ENCODE measurements at places on chromosomes 6 and 20.

- no peak for DNase-seq
Measured at GRCh38 chr6:39929733-39930461, 4.4 kb downstream of the MOCS1 start.

GRCh38 chr6:124142852-124143251 is 339.2 kb downstream of the NKAIN2 start:
- no peak for DNase-seq

DNA sequence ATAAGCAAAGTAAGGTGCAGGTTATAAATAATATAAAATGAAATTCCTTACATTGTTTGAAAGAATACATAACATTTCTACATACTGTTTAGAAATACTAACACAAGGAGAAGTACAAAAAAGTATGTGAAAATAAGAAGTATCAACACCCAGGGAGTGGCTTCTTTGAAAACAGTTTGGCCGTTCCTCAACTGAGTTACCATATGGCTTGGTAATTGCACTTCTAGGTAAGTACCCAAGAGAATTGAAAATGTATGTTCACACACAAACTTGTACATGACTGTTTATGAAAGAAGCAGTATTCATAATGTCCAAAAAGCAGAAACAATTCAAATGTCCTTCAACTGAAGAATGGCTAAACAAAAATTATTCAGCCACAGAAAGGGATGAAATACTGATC is 30.7 kb downstream of the PAK5 start:
- no peak for DNase-seq

GRCh38 chr6:53582963-53583362 is 38.1 kb upstream of the GCLC start:
- DNase-seq = no peak

DNA sequence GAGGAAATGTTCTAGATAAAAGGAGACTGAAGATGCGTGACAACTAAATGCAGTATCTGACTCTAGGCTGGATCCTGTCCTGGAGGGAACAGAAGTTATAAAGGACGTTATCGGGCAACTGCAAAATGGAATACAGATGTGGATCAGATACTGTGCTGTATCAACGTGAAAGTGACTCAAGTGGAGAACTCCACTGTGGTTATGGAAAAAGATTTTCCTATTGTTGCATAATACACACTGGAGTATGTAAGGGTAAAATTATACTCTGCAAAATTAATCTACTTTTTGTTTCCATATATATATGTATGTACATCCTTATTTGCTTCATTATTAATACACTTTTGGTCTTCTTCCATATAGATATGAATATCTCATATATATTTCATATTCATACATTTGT is 654.0 kb downstream of the QKI start:
- DNase-seq = no peak

- DNase-seq = no peak
Measured at GRCh38 chr6:156582509-156582992, 194.6 kb upstream of the ARID1B start.

- DNase-seq = peak; percentile 39
Measured at GRCh38 chr6:106181664-106182418, 95.7 kb downstream of the PRDM1 start.

DNA sequence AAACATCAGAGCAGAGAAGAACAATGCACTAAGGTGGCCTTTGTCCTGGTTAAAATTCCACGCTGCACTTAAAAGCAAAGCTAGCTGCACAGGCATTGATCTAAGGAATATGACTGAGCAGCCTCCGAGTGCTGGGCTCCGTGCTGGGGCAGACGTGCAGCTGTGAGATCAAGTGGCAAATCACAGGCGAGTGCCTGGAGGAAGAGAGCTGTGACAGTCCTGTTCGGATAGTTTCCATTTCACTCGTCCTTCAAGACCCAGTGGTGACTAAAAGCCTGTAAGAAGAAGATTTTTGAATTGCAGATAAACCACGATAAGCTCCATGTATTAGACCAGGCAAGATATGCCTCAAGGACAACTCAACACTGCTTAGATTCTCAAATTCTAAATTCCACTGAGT is 247.9 kb downstream of the ANKRD60 start:
- DNase-seq = no peak

DNA sequence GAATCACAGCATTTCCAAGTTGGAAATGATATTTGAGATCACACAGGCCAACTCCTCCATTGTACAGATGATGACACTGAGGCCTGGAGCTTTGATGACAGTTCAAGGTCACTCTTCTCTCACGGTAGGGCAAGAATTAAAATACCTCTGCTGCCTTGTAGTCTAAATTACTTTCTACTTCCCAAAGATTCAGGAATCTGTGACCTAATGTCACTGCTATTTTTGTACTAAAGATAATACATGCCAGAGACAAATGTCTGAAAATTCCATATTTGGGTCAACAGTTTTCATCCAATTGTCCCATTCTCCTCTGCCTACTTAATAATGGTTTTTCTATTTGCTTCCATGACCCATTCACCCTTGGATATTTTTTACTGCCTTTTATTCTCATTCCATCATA is 160.0 kb downstream of the SOD2 start:
- DNase-seq = no peak

- no peak for DNase-seq
Measured at GRCh38 chr20:9286501-9287461, 217.9 kb downstream of the PLCB4 start.

DNA sequence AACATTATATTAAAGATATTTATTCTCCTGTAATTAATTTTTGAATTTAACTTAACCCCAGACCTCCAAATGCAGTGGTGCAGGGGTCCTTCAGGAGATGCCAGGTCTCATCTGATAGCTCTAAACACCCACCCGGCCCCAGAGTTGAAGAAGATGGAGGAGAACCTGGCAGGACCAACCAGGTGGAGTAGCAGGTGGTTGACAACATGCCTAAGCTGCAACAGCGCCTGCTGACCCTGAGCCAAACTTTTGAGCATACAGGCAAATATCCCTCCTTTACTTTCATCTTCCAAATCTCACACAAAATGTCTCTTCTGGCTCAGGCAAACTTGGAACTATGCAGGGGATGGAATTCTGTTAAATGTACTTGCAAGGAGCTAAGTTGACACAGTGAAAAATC is 145.3 kb upstream of the TCF21 start:
- DNase-seq = no peak

DNA sequence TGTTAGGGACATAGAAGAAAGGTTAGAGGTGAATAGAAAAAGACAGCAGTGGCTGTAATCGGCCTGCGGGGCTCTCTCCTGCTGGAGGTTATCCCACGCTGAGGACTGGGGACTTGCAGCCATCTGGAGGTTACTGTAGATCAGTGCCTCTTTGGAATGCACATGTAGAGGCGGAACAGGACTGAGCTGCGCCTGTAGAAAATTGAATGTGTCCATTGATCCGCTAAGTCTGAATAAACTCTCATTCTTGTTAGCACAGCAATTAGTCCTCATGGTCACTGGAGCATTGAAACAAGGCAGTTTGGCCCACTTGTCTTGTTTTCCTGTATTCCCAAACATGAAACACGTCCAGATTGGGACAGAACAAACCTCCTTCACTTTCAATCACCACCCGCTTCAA is 46.3 kb upstream of the F13A1 start:
- DNase-seq = no peak

DNA sequence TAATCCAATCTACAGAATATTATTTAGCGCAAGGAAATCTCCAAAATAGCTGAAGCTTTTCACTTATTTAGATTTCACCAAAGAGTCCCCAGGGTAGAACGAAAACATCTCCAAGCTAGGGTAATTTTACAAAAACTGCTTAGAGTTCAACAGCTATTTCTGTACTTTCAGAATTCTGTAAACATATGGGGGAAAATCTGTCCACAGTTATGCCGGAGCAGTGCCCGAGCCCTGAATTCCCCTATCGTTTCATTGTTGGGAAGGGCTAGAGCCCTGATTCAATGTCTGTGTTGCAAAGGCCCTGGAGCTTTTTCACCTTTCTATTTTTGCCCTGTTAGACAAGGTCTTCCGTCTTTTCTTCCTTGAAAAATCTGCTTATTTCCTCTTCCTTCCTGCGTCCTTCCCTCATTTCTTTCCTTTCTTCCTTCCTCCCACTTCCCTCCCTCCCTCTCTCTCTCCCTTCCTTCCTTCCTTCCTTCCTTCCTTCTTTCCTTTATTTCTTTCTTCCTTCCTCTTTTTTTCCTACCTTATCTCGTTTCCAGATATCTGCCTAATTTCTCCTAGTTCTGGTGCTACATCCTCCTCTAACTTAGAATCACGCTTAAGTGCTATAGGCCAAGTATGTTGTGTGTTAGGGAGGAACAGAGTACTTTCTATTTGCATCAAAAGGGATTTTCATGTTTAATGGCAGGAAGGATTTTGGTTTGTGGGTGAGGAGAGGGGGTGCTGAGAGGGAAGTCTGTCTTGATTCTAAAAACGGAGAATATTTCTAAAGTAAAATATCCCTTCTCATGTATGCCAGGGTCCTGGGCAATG is 122.5 kb upstream of the BMP2 start:
- no peak for DNase-seq

DNA sequence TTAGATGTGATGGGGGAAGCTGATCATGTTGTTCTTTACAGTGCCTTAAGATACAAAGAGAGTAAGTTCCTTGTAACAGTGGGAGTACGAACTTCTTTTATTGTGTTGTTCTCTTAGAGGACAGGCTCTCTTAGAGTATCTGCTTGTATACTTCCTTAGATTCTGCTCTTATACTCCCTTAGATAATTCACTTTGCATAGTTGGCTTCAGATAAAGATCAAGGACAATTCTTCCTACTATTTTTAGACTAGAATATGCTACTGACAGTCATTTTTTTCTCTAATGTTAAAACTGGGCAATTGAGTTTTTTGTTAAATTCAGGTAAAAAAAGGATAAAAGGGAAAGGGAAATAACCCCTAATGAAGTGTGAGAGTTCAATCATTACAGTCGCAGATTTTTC is 138.7 kb downstream of the MYB start:
- no peak for DNase-seq

DNA sequence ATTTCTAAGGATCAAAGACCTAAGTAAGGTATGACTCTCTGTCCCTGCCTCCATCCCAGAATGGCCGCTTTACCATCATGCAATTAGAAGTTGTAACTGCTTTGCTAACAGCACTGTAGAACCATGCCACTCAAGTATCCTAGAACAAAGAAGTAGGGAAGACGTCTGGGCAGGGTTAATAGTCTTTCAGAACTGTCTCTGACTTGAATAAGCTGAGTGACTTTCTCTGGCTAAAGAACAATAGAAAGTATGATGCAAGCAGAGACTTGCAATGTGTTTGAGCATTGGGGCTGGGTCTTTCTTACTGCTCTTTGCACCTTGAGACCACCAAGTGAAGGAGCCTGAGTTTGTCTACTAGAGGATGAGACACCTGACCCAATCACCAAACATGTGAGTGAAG is 279.6 kb upstream of the JAG1 start:
- DNase-seq = no peak

DNA sequence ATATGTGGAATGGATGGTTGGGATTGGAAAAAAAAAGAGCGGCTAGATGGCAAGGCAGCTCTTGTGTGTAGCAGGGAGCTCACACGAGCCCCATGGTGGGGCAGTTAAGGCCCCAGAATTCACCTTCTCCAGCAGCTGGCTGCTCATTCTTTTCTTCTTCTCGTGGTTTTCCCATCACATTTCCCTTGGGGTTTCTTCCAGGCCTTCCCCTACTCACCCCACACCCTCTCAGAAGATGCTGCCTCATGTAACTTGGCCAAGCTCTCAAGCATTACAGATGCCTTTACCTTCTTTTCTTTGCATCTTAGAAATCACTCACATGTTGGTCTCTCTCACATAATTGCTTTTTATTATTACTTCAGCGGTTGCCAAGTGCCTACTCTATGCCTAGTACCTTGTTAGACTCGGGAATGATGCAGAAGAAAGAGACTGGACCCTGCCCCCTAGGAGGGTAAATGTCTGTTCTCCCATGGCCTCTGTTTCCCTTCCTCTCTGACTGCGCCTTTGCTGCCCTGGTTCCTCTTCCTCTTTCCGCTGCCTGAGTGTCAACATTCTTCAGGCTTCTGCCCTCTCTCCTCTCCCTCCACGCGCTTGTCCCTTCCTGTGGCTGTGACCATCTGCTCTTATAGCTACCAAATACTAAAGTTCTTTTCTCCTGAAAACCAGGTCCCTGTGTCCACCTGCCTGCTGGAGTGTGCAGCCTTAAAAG is 28.6 kb downstream of the PPARD start:
- no peak for DNase-seq

- peak; percentile 4 for DNase-seq
Measured at GRCh38 chr6:143232849-143233248, 172.2 kb downstream of the AIG1 start.

GRCh38 chr6:819122-819521 is 126.2 kb upstream of the EXOC2 start:
- DNase-seq = no peak

- no peak for DNase-seq
Measured at GRCh38 chr6:6834356-6835222, 246.1 kb downstream of the LY86 start.

- DNase-seq = no peak
Measured at GRCh38 chr6:114158411-114158810, 184.4 kb downstream of the HS3ST5 start.

GRCh38 chr20:40449974-40450616 is 238.9 kb downstream of the MAFB start:
- no peak for DNase-seq

DNA sequence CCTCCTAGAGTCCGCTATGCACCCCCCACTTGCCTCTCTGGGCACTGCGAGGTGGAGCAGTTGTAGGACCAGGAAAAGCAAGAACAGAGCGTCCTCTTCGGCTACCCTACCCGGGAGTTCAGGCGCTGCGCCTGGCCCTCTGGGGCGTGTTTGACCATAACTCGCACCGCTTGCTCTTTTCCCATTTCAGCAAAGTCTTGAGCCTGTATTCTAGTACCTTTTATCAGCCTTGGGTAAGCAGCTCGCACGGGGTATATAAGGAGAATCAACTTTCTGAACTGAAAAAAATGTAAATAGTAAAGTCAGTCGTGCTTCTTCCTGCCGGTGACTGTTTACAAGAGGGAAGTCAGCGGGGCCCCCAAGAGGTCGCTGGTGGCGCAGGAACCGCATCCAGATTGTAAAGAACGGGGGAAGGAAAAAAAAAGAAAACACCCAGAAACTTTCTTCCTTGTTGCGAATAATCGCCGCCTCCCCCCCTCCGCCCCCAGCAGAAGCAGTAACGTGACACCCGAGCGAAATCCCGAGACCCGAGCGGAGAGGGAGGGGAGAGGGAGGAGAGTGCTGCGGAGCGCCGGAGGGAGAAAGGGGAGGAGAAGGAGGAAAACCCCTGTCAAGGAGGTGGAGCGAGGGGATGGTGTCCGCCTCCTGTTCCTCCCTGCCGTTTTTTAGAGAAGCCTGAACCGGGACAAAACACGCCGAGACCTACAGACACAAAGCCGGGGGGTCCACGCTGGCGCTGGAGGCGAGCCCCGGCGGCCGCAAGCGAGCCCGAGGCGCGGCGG is at the start of gene UST:
Gene UST (plus strand): TSS at position 668 of the 782 bp plus-strand sequence. CDS start 401 bp downstream, outside the sequence.
- peak; percentile 23 for DNase-seq

GRCh38 chr20:48603116-48603818 is 224.5 kb downstream of the PREX1 start:
- no peak for DNase-seq
